Epithelial cell of alveolus of lung (primary cell): ENCODE measurements at places on chromosomes 2 and 18. TPM values are rescaled to one million over a fixed set of nuclear protein-coding genes. Genes with fewer than 3 reads are reported as not detected.

The TRIM43 gene
- total RNA-seq = not detected in 2 replicates

The FTCDNL1 gene
- total RNA-seq = 0.39 TPM in 1 of 2 replicates, not detected in the other

The KRTCAP3 gene
- total RNA-seq = 2.7 TPM in 1 of 2 replicates, not detected in the other

The PLEK gene
- not detected in 2 replicates for total RNA-seq

The SLC38A11 gene
- not detected in 2 replicates for total RNA-seq

The TTN gene
- under 0.01 and 2.4 TPM in 2 replicates for total RNA-seq

The EPB41L5 gene
- total RNA-seq = 10.9 and 11.8 TPM in 2 replicates

The CCDC178 gene
- total RNA-seq = 0.26 and 1.7 TPM in 2 replicates

The TEKT4 gene
- not detected in 2 replicates for total RNA-seq

The CXCR1 gene
- not detected in 2 replicates for total RNA-seq

The CDH19 gene
- 0.13 TPM in 1 of 2 replicates, not detected in the other for total RNA-seq

The INO80B gene
- total RNA-seq = 15.9 and 23.9 TPM in 2 replicates
